ENCODE measurements at places on chromosomes 11 and 22.

DNA sequence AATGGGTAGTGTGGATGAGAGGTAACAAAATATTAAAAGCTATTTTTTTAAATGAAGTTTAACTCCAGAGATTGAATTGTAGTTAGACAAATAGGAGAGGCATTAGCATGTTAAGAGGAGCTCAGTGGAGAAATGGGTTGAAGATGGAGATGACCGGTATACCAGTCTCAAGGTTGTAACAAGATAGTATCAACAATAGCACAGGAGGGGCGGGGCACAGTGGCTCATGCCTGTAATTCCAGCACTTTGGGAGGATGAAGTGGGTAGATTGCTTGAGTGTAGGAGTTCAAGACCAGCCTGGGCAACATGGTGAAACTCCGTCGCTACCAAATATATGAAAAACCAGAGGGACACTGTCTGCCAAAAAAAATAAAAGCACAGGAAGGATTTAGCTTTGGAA, 6.0 kb upstream of the ANKRD42 start:
- no peak for DNase-seq

GRCh38 chr22:44274918-44275630, 37.7 kb downstream of the SHISAL1 start:
- no peak for DNase-seq

DNA sequence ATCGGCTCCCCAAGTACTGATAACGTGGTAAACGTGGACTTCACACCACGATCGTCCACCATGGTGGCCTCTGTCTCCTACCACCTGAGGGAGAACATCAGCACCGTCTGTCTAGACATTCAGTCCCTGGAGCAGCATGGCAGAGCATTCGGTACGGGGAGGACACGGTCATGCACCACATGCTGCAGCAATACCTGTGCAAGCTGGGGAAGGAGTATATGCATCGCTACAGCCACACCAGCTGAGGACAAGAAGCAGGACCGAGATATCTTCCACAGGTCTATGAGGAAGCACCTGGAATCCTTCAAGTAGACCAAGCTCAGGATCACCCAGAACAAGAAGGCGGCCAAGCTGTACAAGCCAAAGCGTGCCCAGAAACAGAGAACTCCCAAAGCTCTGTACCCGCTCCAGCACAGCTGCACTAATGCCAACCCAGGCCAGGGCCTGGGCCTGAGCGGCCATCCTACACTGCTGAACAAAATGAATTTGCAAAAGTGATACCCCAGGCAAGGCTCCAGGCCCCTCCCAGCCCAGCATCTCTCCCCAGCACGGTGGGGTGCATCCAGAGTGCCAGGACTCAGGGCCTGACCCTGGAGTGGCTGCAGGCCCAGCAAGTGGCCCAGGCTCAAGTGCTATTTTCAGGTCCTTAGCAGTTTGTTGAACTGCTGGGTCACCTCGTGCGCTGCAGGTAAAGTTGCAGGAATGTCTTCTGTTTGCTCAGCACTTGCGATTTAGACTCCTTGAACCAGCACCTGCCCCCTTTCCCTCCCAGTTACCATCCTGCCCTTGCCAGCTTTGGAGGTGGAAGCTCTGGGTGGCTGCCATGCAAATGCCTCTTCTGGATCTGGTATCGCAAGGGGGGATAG, 119.3 kb upstream of the SERPIND1 start:
- DNase-seq, result no peak

- DNase-seq, result no peak
These were observed 1.5 kb upstream of the USP18 start for GRCh38 chr22:18148293-18148965.

GRCh38 chr22:33896575-33897447, 23.5 kb downstream of the LARGE1 start:
- DNase-seq, result no peak

GRCh38 chr22:19619144-19620009, 94.9 kb upstream of the SEPTIN5 start:
- no peak for DNase-seq

GRCh38 chr11:10743354-10744000, 7.6 kb upstream of the CTR9 start:
- DNase-seq, result no peak

DNA sequence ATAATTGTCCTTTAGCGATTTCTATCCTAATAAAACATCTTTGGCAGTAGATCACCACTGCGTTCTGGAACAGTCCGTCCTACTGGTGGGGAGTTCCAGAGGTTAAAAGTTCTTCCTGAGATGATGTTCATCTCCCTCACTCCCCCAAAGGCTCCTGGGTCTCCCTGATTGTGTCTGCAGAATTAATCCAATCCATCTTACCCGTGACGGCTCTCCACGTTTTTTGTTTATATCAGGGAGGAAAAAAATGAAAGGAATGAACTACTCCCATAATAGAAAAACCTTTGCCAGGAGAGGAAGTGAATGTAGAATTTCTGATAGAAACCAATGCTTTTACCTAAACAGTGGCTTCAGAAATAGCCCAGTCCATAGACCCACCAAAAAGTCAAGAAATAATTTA, 81.6 kb downstream of the LARGE1 start:
- no peak for DNase-seq
